Right renal pelvis (tissue), 4 donors: ENCODE measurements at places on chromosomes 12 and 14.

DNA sequence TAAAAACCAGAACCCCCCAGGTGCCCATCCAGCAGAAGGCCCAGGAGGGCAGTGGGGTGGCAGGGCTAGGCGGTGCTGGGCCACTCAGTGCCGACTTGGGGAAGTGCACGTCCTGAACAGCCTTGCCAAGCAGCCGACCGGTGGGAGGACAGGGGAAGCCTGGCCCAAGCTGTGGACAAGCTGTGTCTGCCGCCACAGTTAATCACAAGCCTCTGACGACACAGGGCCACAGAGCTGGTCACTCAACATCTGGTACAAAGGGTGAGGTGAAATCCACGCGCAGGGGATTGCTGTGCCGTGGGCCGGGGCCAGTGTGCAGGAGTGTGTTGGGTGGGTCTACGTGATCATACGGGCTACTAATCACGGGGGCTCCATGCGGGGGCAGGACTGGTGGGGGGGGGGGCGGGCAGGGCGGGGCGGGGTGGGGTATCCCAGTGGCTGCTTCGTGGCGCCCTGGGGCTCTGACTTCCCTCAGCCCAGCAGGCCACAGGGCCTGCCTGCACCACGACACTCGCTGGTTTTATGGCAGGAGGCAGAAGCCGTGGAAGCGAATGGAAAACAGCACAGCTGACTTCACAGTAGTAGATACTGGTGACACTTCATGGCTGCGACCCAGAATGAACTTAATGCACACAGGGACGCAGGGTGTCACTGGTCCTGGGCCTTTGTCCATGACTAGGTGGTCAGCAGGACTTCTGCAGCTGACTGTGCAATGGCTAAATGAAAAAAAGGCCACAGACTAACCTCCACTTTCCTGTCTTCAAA is 10.2 kb downstream of the AMN start:
- DNase-seq, result no peak

DNA sequence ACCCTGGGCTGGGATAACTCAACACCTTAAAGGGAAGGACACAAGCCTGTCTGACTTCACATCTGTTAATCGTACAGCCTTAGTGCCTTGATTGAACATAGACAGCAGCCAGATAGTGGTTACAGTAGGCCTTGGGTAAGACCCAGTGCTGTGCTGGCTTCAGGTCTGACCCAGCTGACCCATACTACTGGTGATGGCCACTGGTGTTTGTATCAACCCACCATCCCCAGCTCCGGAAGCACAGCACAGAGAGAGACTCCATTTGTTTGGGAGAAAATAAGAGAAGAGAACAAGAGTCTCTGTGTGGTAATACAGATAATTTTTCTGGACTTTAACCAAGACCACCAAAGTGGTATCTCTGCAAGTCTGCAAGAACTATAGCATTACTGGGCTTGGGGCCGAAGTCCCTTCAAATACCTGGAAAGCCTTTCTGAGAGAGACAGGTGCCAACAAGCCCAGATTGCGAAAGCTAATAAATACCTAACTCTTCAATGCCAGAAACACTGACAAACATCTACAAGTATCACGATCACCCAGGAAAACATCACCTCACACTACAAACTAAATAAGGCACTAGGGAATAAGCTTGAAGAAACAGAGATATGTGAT is 330.1 kb upstream of the GARIN2 start:
- DNase-seq, result no peak

DNA sequence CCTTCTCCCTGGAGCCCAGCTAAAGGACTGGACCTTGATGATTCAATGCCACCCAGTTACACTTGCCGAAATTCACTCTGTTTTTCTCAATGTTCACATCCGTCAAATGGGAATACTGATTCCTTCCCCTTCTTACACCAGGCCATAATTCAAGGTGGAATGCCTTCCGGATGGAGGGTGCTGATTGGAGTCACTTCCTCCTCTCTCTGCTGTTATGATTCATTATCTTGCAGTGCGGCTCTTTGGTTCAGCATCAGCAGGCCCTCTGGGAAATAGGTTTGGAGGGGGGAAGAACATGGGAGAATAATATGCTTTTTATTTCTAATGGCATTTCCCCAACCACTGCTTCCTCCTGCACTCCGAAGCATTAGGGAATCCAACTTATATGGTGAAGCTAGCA is 390.6 kb upstream of the TBX3 start:
- no peak for DNase-seq

DNA sequence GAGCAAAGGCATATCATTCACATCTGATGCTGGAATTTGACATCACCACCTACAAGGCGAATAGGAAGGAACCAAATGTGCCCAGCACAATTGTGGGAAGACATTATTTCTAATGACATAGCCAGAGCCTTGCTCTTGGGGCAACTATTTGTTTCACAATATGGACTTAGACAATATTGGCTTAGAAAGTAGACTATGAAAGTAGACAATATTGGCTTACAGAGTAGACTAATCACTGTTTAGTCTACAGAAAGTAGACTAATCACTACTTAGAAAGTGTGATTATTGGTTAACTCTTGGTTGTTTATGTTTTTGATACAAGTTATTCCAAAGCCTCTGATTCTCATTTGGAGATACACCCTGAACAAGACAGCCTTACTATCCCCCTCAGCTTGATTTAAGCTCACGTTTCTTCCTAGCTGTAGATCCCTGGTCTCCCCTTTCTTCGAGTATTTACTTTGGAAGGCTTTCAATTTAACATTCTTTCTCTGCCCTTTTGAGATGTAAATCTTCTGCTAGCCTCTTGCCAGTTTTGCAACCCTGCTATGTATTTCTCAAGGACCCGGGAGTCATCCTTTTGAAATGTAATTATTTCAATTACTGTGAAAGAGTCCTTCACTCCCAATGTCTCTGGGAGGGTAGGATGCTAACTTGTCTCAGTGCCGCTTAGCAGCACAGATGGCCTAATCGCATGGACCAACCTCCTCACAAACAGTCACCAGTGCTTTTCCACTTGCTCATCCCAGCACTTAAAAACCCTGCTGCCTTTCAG is 843.2 kb downstream of the GALC start:
- no peak for DNase-seq

DNA sequence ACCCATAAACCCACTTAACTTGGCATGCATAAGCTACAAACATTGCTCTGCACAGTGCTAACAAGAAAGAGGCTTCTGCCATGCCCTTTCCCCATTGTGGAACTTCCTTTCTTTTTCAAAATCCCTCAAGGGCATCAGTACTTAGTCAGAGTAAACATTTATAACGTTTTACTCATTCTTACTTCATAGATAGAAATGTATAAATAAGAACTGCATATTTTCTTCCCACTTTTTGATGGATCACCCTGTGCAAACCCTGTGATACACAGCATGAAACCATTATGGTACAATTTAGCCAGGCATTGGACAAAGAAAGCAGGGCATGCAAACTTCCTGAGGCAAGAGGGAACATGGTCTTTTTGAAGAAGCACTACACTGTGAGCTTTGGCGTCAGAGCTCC is 113.8 kb upstream of the FOXG1 start:
- no peak for DNase-seq

- no peak for DNase-seq
Measured at GRCh38 chr12:18153826-18154225, 63.8 kb upstream of the RERGL start.

- DNase-seq, result no peak
Measured at GRCh38 chr12:19212245-19212644, 82.7 kb downstream of the PLEKHA5 start.

GRCh38 chr14:75399843-75400775 is 27.7 kb upstream of the JDP2 start:
- no peak for DNase-seq

GRCh38 chr14:68390741-68391140 is 402.1 kb downstream of the ZFP36L1 start:
- no peak for DNase-seq
